ENCODE measurements at places on chromosomes 7 and 10. TPM values are rescaled to one million over a fixed set of nuclear protein-coding genes. Genes with fewer than 3 reads are reported as not detected.

DNA sequence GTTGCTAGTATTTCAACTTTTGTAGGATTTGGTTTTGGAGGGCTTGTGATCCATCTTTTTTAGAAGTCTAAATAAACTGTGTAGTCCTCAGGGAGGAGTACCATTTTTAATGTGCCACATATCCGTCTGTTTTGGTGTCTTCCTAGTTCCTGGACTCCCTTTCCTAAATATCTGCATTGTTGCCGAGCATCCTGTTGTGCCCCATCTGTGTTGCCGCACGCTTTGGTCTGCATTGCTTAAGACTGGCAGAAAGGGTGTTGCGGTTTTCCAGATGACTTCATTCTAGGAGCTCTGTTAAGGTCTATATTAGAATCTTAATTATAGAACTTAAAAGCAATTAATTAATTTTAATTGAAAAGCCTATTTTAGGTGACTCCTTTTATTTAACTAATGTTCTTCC lies 49.4 kb downstream of the RBM33 start:
- DNase-seq, result no peak

DNA sequence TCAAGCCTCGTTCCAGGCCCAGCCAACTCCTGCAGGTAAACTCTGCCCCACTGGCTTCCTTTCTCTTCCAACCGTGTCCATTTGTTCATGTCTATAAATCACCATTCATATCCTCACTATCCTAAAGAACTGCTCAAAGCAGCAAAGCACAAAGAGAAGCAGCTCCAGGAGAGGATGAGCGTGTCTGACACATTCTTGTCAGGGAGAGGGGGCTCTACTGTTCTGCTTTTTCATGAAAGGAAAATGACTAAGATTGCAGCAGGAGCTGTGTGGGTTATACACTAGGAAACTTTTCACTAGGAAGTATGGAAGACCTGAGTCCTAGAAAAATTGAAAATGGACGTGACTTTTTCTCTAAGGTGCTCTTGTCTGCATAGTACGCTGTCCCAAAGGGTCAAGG lies 16.7 kb downstream of the AGFG2 start:
- DNase-seq, result no peak

DNA sequence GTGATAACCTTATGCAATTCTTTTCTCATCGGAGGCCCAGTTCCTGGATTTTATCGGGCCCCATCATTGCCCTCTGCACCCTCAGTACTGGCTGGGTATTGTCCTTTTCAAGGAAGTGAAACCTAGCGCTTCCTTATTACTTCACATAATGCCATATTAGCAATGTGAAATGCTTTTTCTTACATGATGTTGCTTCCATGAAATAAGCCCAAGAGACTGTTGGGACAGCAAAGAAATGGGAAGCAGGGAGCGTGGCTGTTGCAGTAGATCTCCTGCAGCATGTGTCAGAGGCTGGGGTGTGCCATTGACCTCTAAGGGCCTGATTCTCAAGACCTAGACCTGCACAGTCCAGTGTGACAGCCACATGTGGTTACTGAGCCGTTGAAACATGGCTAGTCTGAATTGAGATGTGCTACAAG lies 8.1 kb downstream of the CHN2 start:
- DNase-seq, result peak; percentile 75

SMKR1 gene
- total RNA-seq, result not detected

GHRHR gene
- not detected for total RNA-seq

DNA sequence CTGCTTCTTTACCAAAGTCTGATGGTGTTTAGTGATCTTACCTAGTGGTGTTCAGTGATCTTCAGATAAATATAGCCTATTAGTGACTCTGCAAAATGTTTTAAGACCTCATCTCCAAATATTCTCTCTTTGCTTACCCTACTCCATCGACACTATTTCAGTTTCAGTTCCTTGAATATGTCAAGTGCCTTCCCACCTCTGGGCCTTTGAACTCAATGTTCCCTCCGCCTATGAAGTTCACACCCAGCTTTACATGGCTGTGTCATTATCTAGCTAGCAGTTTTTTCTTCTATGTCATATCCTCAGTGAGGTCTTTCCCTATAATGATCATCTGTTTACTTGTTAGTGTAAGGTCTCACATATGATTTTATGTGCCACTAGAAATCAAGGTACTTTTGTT lies 322.6 kb downstream of the DGKB start:
- DNase-seq, result no peak

DNA sequence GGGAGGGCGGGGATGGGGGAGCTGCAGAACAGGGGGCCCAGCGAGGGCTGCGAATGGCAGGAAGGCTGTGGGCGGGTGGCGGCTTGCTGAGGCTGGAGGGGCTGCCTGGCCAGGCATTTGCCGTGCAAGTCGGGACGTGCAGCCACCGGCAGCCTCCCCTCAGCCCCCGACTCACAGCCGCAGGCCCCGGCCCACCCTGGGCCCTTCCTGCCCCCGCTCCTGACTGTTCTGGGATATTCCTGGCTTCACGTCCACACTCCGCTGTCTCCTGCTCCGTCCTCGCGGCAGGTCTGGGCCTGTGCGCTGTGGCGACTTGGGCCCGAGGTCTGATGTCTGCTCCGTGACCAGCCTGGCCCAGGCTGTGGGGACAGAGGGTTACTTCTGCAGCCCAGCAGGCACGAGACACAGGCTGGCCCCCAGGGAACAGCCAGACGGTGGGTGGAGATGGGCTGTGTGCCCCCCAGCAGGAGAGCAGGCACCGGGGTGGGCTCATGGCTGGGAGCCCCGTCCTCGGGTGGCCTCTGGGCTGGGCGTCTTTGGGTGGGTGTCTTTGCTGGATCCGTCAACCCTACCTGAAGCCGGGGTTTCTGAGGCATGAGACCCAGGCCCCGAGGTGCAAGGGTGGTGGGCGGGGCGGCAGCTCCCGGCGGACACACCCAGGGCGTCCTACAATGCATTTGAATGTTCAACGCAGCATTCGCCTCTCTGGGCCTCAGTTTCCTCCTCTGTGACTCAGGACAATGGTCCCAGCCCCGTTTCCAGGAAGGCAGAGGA lies 86.5 kb downstream of the FOXL3 start:
- no peak for DNase-seq

DNA sequence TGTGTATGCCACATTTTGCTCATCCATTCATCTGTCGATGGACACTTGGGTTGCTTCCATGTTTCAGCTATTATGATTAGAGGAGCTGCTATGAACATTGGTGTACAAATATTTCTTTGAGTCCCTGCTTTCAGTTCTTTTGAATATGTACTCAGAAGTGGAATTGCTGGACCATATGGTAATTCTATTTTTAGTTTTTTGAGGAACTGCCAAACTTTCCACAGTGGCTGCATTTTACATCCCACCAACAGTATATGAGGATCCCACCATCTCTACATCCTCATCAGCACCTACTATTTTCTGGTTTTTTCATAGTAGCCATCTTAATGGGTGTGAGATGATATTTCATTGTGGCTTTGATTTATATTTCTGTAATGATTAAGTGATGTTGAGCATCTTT lies 44.7 kb upstream of the ZMIZ2 start:
- DNase-seq, result no peak

DNA sequence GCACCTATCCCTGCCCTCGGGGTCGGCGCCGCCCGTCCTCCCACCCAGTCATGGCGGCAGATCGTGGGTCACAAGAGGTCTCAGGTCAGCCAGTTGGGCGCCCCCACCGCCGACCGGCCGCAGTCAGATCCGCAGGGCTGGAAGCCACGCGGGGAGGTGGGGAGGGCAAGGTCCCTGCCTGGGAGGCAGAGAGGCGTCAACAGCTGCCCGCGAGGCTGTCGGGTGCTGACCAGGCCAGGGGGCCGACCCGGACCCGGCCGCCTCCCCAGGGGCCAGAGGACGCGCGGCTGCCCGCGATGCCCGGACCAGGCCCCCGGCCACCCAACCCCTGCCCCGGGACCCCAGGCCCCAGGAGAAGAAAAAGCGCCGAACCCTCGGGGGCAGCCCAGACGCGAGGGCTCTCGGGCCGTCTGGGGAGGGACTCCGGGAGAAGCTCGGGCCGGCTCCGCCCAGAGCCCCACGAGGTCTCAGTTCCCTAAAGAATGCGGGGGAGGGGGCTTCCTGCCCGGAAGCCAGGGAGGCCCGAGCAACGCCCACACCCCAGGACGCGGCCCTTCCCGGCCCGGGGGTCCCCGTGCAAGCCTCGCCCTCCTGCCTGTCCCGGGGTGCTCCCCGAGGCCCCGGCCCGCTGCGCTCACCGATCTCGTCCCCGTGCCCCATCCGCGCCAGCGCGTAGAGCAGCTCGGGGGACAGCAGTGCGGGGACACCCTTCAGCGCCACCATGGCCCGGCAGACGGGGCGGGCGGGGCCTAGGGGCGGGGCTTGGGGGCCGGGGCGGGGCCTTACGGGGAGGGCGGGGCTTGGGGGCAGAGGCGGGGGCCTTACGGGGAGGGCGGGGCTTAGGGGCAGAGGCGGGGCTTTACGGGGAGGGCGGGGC lies at the start of gene FUOM:
FUOM (minus strand) TSS at position 735 of the 877 bp plus-strand sequence; CDS start at position 723, 12 bp downstream.
- no peak for DNase-seq

- peak; percentile 95 for DNase-seq
Measured at GRCh38 chr7:76302347-76303201, at the start of gene HSPB1. TSS of gene HSPB1 (plus strand) at chr7:76302673. CDS start at chr7:76302713, 40 bp downstream.

- no peak for DNase-seq
Measured at GRCh38 chr10:22369434-22370072, 24.3 kb downstream of the SPAG6 start.

DNA sequence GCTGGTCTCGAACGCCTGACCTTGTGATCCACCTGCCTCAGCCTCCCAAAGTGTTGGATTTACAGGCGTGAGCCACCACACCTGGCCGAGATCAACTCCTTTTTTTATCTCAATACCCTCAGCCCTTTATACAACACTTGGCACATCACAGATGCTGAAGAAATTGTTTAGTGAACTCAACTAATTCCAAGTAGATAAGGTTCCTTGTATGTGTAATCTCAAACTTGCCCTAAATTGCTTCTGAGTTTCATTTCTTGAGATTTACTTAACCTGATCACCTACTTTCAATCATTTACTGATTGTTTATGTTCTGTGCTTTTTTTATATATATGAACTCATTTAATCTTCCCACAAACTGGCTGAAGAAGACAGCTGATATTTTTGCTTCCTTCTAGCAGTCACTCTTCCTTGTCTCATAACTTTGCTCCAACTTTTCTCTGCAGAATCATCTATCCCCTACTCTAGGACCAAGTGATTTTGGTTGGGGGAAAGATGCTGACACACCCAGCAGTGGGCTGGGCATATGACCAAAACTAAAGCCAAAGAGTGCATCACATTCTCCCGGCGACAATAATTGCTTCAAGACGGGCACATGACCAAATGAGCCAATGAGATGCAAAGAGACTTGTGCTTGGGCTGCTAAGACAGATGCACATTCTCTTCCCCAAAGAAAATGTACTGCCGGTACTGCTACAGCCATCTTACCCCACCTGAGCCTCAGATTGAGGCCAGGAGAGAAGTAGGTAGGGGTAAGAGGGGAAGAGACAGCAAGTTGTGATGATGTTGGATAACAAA lies 40.3 kb upstream of the ARID5B start:
- DNase-seq, result no peak

DNA sequence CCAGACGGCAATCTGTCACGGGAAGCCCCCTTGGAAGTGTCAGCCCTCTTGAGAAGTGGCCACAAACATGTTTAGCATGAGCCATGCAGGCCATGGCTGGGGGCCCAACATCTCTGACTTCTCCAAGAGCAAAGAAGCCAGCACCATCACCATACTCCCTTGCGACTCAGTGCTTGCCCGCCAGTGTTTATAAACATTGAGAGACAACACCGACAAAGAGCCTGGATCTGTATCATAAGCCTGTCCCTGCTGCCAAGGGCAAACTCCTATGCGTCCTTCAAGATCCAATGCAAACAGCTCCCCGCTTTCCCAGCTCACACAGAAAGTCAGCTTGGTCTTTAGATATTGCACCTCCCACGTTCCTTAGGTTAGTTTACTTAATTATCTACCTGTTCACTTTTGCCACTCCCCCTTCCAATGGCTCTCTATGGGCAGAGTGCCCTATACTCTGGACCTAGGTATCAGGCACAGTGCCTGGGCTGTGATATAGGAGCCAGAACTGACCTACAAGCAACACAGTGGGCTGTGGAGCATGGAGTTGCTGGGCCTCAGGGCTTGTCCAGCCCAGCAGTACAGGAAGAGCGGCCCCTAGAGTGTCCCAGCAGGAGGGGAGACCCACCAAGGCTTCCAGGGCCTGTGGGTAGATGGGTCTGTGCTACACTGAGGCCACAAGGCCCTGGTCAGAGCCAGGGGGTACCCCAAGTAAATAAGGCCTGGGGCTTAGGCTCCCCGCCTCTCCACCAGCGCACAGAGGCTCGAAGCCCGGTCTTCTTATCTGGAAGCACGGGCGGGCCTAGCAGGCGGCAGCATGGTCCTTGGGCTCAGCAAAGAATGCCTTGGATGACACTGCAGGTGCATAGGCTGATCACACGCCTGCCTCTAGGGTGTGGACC lies 37.7 kb downstream of the CAMK2B start:
- peak; percentile 53 for DNase-seq

- DNase-seq, result no peak
Measured at GRCh38 chr7:148395990-148396716, 194.4 kb upstream of the C7orf33 start.

GRCh38 chr10:14478604-14479003 lies 147.9 kb upstream of the FRMD4A start:
- DNase-seq, result peak; percentile 82

DNA sequence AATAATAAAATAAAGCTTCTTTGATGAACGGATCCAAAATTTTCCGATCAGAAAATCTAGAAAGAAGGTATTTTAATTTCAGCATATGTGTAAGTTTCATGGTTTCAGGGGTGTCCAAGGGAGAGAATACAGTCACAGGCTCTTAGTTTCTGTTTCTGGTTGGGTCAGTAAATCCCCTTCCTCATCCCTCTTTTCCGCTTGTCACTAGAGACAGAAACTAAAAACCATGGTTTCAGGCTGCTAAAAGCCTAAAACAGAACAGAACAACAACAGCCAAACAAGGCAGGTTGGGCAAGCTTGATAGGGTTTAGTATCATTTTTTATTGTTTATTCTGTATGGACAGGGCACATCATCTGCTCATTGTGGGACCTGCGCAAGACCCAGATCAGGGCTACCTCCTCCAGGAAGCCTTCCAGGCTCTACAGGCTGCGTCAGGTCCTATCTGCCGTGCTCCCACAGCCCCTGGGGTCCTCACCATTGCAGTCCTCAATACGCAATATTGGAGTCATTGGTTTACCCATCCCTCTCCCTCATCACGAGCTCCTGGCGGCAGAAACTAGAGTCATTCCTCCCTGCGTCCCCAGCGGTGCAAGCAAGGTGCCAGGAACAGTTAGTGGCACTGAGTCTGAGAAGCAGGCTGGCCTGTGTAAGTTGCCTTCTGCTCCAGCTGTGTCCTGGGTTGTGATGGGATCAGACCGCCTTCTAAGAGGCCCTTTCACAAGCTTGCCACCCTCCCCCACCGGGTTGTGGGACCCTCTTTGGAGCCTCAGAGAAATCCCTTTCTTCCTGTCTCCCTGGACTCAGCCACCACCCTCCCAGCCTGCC lies 70.2 kb upstream of the CUX1 start:
- no peak for DNase-seq

GRCh38 chr10:30365278-30365677 lies 16.2 kb upstream of the MTPAP start:
- no peak for DNase-seq
